WTC11 (cell line): ENCODE measurements at places on chromosomes 2 and 18. TPM values are rescaled to one million over a fixed set of nuclear protein-coding genes. Genes with fewer than 3 reads are reported as not detected.

DNA sequence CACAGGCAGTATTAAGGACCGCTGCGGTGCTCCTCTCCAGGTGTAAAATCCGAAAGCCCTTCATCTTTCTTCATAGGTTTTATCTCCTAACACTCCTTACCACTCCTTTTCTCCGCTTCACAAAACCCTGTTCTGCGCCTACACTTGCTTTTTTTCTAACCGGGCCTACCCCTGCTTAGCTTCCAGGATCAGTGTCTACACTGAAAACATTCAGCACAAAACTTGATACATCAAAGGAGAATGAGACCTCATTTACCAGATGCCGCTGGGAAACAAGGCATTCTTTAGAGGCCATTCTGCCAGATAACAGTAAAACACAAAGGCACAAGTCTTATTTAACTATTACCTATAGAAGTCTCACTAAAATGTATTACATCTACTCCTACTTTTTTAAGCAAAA is 13.1 kb downstream of the CHST10 start:
- DNase-seq, result no peak

DNA sequence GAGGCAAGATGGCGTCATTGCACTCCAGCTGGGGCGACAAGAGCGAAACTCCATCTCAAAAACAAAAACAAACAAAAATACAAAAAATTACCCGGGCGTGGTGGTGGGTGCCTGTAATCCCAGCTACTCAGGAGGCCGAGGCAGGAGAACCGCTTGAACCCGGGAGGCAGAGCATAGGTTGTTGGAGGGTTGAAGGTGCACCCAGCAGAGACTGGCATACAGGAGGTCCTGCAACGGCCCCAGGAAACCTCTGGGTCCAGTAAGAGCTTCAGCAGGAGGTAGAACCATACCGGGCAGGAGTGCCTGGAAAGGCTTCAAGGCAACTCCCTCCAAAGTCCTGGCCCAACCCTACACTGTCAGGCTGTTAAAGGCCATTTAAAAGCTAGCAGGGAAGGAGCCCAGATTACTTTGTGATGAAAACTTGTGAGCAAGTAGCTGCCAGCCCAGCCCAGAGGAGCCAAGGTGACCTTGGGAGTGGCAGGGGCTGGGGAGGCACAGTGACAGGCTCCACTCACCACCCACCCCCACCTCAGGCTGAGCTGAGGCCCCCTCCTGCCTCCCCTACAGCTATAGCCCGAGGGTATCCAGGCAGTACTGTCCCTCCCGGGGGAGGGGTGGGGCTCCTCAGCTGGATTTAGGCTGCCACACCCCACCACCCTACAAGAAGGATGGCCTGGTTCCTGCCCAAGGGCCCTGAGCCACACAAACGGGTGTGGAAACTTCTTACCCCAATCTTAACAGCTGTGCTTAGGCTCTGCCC is 28.1 kb downstream of the TFCP2L1 start:
- DNase-seq, result no peak

- DNase-seq, result no peak
These were observed 31.0 kb upstream of the WIPF1 start for GRCh38 chr2:174628528-174629169.

DNA sequence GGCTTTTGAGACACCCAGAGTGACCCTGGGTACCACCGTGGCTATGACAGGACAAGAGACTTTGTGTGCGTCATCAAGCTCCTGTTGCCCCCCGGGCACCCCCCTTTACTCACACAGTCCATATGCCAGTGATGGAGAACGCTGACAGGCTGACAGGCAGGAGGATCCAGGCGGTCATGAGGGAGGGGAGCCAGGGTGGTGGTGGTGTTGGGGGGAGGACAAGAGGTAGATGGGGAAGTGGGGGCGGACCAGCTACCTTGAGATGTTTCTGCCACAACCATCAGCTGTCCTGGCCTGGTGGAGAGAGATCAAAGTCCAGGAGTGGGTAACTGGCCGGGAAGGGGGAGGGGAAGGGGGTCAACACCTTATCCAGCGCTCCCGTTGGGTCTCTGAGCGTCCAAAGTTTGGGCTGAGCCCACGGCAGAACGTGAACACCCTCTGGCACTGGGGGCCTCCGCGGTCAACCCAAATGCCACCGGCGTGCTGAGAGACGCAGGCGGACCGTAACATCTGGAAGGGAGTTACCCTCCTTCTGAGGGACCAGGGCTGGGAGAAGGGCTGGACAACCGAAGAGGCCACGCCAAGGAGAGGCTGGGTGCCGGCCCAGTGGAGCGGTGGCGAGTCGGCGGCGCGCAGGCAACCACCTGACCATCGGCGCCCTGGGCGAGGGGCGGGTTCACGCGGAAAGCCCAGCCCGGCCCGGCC is 575 bp downstream of the TMEM150A start:
- peak; percentile 58 for DNase-seq

- DNase-seq, result no peak
These were observed 546 bp downstream of the CHPF start for GRCh38 chr2:219542931-219543595.

DNA sequence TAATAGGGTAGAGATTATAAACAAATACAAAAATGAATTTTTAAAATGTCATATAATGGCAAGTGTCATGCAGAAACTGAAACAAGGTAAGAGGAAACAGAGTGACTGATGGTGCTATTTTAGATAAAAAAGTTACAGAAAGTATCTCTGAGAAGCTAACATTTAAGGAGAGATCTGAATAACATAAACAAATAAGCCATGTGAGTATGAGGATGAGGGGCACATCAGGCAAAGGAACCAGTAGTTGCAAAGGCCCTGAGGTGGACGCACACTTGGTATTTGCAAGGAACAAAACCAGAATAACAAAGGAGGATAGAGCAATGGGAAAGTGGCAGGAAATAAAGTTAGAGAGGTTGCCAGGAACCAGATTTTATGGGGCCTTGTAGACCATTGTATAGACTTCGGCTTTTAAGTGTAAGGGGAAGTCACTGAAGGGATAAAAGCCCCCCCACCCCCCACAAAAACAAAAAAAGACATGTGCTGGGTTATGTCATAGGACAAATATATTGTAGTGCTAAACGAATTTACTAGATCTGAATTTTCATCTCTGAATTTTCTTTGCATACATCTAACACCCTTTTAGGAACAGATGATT is 159.2 kb downstream of the DTNB start:
- no peak for DNase-seq

DNA sequence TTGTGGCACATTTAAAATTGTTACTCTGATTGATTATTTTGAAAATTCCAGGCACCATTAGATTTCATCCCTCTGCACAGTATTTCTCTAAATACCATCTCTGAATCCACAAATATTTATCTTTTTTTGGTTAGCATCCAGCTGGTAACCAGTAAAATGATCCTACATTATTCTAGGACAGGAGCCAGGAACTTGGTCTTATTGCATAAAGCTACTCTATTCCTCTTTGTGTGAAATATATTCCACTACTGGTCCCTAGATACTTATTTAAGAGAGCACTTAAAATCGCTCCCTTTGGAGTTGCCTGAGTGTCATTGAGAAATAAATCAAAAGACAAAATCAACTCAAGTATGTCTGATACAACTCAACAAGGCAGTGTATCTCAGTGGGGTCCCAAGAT is 7.4 kb upstream of the MBOAT2 start:
- DNase-seq, result no peak

GRCh38 chr2:60662781-60663180 is 93.3 kb upstream of the PAPOLG start:
- DNase-seq, result no peak

GRCh38 chr2:23513245-23513871 is 128.4 kb downstream of the KLHL29 start:
- DNase-seq, result no peak

- no peak for DNase-seq
These were observed 17.7 kb downstream of the IWS1 start for GRCh38 chr2:127508631-127509034.

DNA sequence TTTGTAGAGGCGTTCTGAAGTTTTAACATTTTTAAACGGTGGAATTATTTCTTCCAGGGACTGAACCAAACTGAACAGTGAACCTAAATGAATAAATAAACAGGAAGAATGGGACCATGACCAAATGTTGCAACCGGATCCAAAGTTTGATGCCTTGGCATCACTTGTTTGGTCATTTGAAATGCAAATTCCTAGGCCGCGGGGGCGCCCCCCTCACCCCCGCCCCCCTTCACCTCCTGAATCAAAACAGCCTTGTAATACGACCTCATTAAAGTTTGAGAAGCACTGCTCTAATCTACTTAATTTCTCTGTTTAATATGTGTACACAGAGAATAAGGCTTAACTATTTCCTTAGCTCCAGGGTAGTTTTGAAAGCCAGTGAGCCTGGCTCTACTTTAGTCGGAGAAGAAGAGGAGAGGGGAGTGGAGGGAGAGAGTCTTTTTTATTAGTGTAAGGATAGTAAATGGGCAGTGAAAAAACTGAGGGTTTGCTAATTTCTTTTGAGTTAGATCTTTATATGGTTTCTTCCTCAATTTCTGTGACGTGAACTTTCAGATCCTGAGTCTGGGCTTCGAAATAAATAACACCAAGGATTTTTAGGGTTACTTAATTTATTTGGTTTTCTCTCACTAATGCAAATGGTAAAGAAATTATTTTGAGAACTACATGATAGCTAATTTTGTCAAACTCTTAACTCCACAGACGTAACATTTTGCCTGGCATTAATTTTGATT is 5.7 kb downstream of the C2orf80 start:
- DNase-seq, result no peak

DNA sequence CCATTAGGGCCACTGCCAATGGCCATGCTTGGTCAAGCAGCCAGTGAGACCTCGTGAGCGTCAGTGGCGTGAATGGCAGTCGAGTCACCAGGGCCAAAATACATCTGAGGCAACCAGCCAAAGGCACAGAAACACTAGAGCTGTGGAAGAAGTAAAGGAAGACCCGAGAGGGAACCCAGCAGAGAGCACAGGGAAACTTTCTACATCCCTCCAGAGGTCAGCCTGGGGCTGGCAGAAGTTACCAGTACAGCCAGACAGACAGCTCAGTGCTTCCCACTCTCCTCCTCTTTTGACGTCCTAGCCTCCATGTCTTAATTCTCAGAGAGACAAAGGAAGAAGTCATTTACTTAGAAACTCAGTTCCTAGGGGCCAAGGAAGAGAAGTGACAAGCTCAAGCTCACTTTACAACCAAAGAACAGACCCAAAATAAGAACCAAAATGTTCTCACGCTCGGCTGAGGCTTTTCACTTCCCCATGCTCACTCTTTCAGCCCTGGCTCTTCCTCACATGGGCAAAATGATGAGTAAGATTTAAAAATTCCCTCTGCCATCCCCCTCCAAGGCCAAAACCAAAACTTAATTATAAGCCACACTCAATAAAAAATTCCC is 8.7 kb downstream of the CYRIA start:
- no peak for DNase-seq

GRCh38 chr2:27857417-27858172 is 32.6 kb downstream of the RBKS start:
- DNase-seq, result no peak

DNA sequence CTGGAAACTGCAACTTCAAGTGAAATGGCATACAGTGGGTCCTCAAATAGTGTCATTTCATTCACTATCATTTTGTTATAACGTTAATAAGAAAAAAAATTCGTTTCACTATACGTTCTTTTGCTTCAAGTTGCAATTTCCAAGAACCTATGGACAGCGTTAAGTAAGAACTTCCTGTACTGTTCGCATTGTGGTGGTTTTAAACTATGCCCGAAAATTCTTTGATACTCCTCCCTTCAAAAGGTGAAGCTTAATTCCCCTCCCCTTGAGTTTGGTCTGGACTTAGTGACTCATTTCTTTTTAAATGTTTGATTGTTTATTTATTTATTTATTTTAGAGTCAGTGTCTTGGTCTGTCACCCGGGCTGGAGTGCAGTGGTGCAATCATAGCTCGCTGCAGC is 20.7 kb downstream of the GNLY start:
- no peak for DNase-seq

DNA sequence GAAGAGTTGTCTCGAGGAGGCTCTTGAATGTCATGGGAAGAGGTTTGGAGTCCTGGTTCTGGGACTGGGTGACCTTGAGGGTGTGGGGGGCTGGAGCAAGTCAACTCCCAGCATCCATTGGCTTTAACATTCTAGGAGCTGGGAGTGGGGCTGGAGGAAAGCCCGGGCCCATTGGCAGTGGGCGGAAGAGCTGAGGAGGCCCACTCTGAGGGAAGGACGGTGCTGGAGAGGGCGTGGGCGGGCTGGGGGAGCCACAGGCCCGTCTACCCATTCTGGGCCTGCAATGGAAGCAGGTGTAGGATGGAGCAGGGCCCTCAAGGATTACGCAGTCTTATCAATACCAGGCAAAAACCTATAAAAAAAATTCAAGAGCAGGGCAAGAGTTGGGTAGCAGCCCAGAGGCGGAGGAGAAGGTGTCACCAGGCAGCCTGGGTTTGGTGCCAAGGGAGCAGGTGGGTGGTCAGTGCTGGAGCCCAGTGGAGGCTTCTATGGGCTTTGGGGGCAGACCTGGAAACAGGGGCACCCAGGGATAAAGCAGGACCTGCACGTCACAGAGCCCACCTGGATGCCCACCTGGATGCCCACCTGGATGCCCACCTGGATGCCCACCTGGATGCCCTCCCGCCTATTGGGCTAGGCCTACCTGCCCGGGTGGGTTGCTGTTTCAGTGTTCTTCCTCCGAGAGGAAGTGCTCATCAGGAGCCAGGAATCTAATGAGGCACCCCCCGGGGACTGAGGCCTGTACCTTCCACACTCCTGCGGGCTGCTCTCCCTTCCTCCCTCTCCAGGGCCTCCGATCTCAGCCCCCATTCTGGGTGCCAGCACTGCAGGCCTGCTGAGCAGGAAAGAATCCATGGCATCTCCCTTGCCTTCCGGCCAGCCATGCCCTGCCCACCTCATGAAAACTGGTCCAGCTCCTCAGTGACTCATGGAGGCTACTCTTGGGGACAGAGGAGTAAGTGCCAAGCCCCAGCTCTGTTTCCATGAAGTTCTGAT is 71.3 kb downstream of the CTIF start:
- no peak for DNase-seq

DNA sequence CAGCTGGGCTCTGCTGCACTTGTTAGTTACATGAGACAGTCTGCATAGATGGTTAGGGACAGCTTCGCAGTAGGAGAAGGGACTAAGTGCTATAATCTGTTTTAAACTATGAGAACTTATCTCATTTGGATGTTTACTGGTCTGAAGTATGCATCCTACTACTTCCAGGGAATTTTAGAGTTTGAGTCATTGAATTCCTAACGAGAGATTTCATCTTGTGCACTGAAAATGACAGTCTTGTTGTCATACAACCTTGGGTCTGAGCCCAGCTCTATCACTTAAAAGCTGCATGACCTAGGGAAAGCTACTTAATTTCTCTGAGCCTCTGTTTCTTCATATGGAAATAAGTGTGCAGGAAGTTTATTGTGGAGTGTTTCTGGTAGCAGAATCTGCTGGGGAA is 78.4 kb downstream of the TRIM43 start:
- no peak for DNase-seq

DNA sequence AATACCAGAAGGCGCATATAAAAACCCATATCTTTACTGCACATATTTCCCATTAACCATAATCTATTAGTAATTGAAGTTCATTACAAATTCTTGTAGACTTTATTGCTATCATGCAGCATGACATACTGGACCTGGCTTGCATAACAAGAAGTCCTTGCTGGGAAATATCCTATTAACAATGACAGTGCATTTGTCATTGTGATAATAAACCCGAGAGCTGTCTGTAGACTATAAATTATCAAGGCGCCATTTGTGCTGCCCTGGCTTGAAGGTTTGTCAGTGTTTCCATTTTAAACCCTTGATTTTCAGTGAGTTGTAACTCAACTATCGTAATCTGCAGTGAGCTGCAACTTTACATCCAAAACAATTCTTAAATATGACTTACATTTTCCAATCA is 59.0 kb downstream of the HNMT start:
- DNase-seq, result no peak

GRCh38 chr18:77650799-77651385 is 401.2 kb downstream of the GALR1 start:
- DNase-seq, result peak; percentile 89

Gene CCDC74B
- 2.8 to 5.4 TPM (median 3.4 TPM) in 3 replicates for total RNA-seq

Gene DUSP19
- 3.4 to 3.9 TPM (median 3.5 TPM) in 3 replicates for total RNA-seq

Gene SERPINB10
- total RNA-seq, result not detected in 3 replicates

Gene ST6GAL2
- total RNA-seq, result 7.5 to 11.0 TPM (median 8.6 TPM) in 3 replicates

Gene SP5
- total RNA-seq, result 1.7 to 9.7 TPM (median 7.0 TPM) in 3 replicates
